ENCODE measurements at places on chromosomes 5 and 9.

- DNase-seq: peak; percentile 66
Measured at GRCh38 chr5:151509231-151509630, 61.8 kb downstream of the SLC36A1 start.

GRCh38 chr9:108517651-108518365 lies 338.0 kb downstream of the ACTL7B start:
- no peak for DNase-seq

- DNase-seq: no peak
Measured at GRCh38 chr9:20200581-20200980, 411.7 kb upstream of the SLC24A2 start.

GRCh38 chr5:110916381-110917049 lies 155.0 kb upstream of the TSLP start:
- peak; percentile 80 for DNase-seq

DNA sequence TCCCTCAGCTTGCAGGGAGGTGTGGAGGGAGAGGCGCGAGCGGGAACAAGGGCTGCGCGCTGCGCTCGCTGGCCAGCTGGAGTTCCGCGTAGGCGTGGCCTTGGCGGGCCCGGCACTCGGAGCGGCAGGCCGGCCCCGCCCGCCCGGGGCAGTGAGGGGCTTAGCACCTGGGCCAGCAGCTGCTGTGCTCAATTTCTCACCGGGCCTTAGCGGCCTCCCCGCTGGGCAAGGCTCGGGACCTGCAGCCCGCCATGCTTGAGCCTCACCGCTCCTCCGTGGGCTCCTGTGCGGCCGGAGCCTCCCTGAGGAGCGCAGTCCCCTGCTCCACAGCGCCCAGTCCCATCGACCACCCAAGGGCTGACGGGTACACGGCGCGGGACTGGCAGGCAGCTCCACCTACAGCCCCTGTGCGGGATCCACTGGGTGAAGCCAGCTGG lies 1516.4 kb downstream of the EFNA5 start:
- no peak for DNase-seq

DNA sequence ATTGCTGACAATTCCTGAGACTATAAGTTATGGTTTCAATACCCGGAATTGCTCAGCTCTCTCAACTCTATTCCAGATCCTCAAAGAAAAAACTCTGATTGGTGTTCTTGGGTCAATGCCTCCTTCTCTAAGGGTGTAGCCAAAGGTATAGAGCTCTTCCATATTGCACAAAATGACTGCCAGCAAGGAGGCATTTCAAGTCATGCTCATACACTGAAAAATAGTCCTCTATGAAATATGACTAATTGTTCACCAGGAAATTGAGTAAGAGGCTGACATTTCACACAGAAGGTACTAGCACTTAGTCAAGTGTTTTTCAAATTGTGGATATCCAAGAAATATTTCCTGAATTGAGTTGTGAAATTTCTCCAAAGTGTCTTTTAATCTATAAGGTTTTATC lies 111.1 kb upstream of the KLF9 start:
- DNase-seq: peak; percentile 60

DNA sequence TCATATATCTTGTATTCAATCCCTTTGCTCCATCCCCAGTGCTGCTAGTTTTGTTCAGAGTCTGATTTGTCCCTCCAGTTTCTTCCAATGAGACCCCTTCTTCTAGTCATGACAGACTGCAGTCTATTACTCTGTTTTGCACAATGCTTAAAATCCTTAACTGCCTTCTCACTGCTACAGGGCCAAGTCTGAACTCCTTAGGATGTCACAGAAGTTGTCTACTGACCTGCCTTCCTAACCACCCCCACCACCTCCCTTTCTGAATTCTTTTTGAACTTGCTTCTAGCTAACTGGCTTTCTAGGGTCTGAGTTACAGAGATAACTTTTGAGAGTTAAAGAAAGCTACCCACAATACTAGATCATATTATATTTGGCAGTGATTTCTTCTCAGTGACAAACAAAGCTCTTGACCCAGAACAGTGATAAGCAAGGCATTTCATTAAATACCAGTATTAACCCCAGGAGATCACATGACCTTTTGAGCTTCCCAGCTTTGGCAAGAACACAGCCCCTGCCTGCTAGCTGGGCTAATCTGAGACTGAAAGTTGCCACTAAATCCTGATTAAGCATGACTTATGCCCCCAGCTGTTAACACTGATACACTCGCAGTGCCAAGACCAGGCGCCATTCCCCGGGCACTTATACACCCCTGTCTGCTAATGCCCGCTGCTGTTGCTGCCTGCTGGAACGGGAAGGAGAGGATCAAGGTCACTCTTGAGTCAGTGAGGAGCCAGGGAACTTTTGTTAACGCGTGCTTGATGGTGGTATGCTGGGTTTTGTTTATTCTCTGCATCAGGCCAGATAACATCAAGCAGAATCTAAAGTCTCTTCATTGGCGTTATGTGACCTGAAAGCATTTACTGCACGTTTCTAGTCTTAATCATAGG lies 36.4 kb upstream of the ADAMTSL1 start:
- no peak for DNase-seq
